A549 treated with AZD2906 at 1 μM for 4 hours (cell line): ENCODE measurements at places on chromosomes 2 and 18. TPM values are rescaled to one million over a fixed set of nuclear protein-coding genes. Genes with fewer than 3 reads are reported as not detected.

Gene GPATCH11
- 7.8 to 11.4 TPM (median 9.2 TPM) in 5 replicates for total RNA-seq

Gene SATB2
- total RNA-seq = 2.7 to 3.2 TPM (median 3.0 TPM) in 5 replicates

Gene ZC3H8
- 10.9 to 13.4 TPM (median 11.5 TPM) in 5 replicates for total RNA-seq

Gene C2orf78
- total RNA-seq = not detected in 5 replicates

Gene ICA1L
- 1.1 to 2.6 TPM (median 1.7 TPM) in 5 replicates for total RNA-seq

Gene ABCB6
- total RNA-seq = 21.3 to 30.4 TPM (median 27.3 TPM) in 5 replicates

Gene IL1F10
- 0.09 to 0.24 TPM in 2 of 5 replicates, not detected in the others for total RNA-seq

Gene CCDC121
- 3.4 to 4.4 TPM (median 4.0 TPM) in 5 replicates for total RNA-seq

Gene ANKRD62
- total RNA-seq = not detected in 5 replicates

Gene NYAP2
- 0.02 TPM in 2 of 5 replicates, not detected in the others for total RNA-seq

Gene SEMA4C
- total RNA-seq = 16.4 to 19.9 TPM (median 18.6 TPM) in 5 replicates

Gene ALLC
- total RNA-seq = 0.08 TPM in 1 of 5 replicates, not detected in the others

Gene RUFY4
- 0.08 TPM in 1 of 5 replicates, not detected in the others for total RNA-seq

Gene THSD7B
- total RNA-seq = not detected in 5 replicates

Gene DSC1
- total RNA-seq = not detected in 5 replicates

Gene CNRIP1
- 1.3 to 2.1 TPM (median 1.6 TPM) in 5 replicates for total RNA-seq

Gene SCN7A
- total RNA-seq = not detected in 5 replicates

Gene ICOS
- total RNA-seq = not detected in 5 replicates

Gene GPR35
- 0.24 to 1.1 TPM (median 0.77 TPM) in 5 replicates for total RNA-seq

Gene APLF
- total RNA-seq = 0.48 to 0.61 TPM (median 0.56 TPM) in 5 replicates

Gene RABL2A
- 8.0 to 9.0 TPM (median 8.4 TPM) in 5 replicates for total RNA-seq

Gene SMYD1
- total RNA-seq = 0.01 TPM in 1 of 5 replicates, not detected in the others

Gene AQP12B
- not detected in 5 replicates for total RNA-seq

Gene SGPP2
- total RNA-seq = 0.71 to 0.84 TPM (median 0.79 TPM) in 5 replicates

Gene IL36RN
- 0.02 to 0.11 TPM (median 0.02 TPM) in 3 of 5 replicates, not detected in the others for total RNA-seq

Gene IKZF2
- total RNA-seq = 0.14 to 0.33 TPM (median 0.29 TPM) in 5 replicates

Gene ASXL3
- total RNA-seq = not detected in 5 replicates

Gene HOXD3
- total RNA-seq = 0.06 to 0.16 TPM (median 0.09 TPM) in 5 replicates

Gene CRYGD
- not detected in 5 replicates for total RNA-seq

Gene LHCGR
- not detected in 5 replicates for total RNA-seq

Gene CFAP210
- 0.27 to 0.35 TPM (median 0.31 TPM) in 5 replicates for total RNA-seq

Gene NDUFAF7
- total RNA-seq = 16.7 to 18.4 TPM (median 17.7 TPM) in 5 replicates

Gene NIFK
- total RNA-seq = 59.6 to 65.2 TPM (median 63.3 TPM) in 5 replicates

Gene MC5R
- 0.03 to 0.06 TPM (median 0.05 TPM) in 3 of 5 replicates, not detected in the others for total RNA-seq

Gene LRRFIP1
- 70.7 to 102 TPM (median 84.2 TPM) in 5 replicates for total RNA-seq

Gene HNRNPLL
- total RNA-seq = 20.7 to 27.2 TPM (median 25.5 TPM) in 5 replicates

Gene REG3A
- total RNA-seq = not detected in 5 replicates

Gene CRYBA2
- 0.10 to 0.25 TPM in 2 of 5 replicates, not detected in the others for total RNA-seq

Gene IL37
- not detected in 5 replicates for total RNA-seq

Gene FNDC4
- total RNA-seq = 4.2 to 5.4 TPM (median 4.5 TPM) in 5 replicates

Gene GALNT3
- total RNA-seq = 0.06 to 0.08 TPM in 2 of 5 replicates, not detected in the others

Gene ANXA4
- 321 to 400 TPM (median 345 TPM) in 5 replicates for total RNA-seq
